Calu3 (cell line): ENCODE measurements at places on chromosomes 2 and 18. TPM values are rescaled to one million over a fixed set of nuclear protein-coding genes. Genes with fewer than 3 reads are reported as not detected.

DNA sequence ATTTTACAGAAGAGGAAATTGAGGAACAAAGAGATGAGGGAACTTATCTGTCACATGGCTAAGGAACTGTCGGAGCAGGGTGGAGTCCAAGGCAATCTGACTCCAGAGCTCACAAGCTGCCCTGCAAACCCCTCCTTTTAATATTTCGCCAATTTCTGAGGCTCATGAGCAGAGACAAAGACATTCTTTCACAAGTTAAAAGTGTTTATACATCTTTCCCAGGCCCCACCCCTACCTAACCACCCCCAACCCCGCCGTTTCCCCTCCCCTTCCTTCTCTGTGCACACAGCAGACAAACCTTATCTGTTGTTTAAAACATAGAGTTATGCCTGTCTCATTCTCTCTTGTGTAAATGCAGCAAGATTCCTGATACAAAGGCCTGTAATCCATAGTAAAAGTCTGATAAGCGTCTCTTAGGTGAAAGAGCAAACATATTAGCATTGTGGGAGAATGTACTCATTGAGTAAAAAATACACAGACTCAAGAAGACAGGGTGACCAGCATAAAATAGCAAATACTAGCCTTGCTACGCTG is 44.3 kb downstream of the EPHA4 start:
- H3K27me3 ChIP-seq, result no peaks in the 10 kb centered on the region
- H3K4me1 ChIP-seq, result peaks cover 22% of the 10 kb centered on the region
- H3K36me3 ChIP-seq, result no peaks in the 10 kb centered on the region
- DNase-seq, result peak; percentile 30
- peak overlapping the region; percentile 12 for H3K27ac ChIP-seq

DNA sequence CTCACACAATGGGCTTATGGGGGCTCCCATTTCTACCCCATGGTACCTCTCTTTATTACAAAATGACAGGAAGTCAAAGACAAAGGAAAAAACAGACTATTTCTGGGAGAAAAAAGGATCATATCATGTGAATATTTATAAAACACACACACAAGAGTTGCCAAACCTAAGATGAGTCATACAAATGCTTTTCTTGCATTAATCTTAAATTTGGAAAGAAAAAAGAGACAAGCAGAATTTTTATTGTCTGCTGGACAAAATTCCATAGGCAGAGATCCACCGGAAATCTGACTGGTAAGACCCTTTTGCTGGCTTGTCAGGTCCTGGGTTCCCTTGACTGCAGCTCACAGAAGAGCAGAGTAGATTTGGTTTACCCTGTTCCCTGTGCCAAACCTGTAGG is 1732.3 kb upstream of the PIK3C3 start:
- H3K27ac ChIP-seq, result no peak overlapping the region
- DNase-seq, result no peak
- H3K4me3 ChIP-seq, result no peak overlapping the region
- H3K27me3 ChIP-seq, result no peaks in the 10 kb centered on the region
- no peaks in the 10 kb centered on the region for H3K4me1 ChIP-seq

VAMP5 gene
- total RNA-seq, result 10.0 and 10.1 TPM in 2 replicates

LIPG gene
- total RNA-seq, result 36.6 and 44.0 TPM in 2 replicates

IL37 gene
- total RNA-seq, result 1.9 and 2.0 TPM in 2 replicates
